Foreskin keratinocyte (primary cell): ENCODE measurements at places on chromosomes 5 and 9. TPM values are rescaled to one million over a fixed set of nuclear protein-coding genes. Genes with fewer than 3 reads are reported as not detected.

The PPIC gene
- polyA plus RNA-seq = 28.2 and 30.0 TPM in 2 replicates

DNA sequence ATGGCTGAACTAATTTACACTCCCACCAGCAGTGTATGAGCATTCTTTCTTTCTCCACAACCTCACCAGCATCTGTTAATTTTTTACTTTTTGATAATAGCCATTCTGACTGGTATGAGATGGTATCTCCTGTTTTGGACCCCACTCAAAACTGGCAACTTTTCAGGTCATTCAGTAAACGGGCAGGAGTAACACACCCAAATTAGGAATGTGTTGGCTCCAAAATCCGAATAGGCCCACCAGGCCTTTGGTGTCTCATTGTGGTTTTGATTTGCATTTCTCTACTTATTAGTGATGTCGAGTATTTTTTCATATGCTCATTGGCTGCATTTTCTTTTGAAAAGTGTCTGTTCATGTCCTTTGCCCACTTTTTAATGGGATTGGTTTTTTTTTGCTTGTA is 517.1 kb downstream of the TMEM232 start:
- DNase-seq = no peak

DNA sequence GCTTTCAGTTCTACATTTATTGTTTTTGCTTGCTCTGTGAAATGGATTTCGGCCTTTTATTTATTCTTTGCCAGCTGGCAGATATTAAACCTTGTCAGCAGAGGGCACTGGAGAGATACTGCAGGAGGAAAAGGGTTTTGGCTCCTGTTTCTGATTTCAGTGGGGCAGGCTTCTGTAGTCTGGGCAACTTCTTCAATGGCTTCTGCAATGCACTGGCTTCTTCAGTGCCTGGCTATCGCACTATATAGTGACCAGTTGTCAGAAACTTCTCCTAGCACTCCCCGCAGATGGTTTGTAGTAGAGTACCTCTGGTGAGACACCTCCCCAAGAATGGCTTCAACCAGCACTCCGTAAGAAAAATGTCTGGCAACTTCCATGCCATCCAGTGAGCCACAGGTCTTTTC is 3.2 kb upstream of the NFX1 start:
- peak; percentile 48 for DNase-seq

The MYMK gene
- polyA plus RNA-seq = not detected in 2 replicates

DNA sequence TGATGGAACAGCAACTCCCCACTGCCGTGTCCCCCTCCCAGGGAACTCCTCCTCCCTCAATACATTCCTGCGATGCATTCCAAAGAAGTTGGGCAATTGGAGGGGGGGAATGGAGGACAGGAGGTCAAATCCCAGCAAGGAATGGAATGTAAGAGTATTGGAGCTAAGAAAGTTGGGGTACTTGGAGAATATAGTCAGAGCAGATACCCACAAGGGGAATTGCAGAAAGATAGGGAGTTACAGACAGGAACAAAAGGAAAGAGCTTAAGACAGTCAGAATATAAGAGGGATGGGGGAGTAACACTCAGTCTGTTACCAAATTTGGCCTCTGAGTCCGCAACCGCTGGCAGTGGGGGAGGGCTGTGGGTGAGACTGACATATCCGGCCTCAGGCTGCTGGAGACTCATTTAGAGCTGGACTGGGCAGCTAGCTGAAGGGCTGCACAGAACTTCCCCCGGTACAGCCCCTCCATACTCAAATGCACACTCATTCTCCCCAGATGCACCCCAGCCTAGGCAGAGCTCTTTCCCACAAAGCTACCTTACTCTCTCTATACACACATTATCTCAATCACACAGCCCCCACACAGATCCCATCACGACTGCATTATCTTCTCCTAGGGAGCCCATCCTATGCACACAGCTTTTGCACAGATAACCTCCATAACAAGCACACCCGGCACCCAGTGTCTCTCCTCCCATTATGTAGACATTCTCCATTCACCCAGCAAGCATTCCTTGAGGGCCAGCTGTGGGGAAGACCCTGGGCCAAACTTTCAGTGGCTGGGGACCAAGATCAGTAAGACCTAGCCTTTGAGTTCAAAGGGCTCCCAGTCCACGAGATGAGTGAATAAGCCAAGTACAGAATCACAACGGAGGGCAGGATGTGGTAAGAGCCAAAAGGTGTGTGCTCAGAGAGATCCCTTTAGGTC is 3.7 kb downstream of the TLN1 start:
- peak; percentile 45 for DNase-seq

- no peak for DNase-seq
These were observed 13.5 kb upstream of the MCCC2 start for GRCh38 chr5:71573591-71573990.

GRCh38 chr5:84384604-84385575 is at the start of gene EDIL3:
Gene EDIL3, minus strand, starts transcription at chr5:84384880. Its CDS starts 506 bp downstream, at chr5:84384374.
- DNase-seq = peak; percentile 4

The EIF4E1B gene
- not detected in 2 replicates for polyA plus RNA-seq

The SLC1A1 gene
- polyA plus RNA-seq = 0.02 TPM in 1 of 2 replicates, not detected in the other

The PDCD1LG2 gene
- 9.2 and 10.8 TPM in 2 replicates for polyA plus RNA-seq

GRCh38 chr5:146529984-146530383 is 14.0 kb upstream of the GPR151 start:
- no peak for DNase-seq

- DNase-seq = peak; percentile 57
These were observed 33.3 kb downstream of the PARP8 start for GRCh38 chr5:50699737-50700136.

GRCh38 chr5:91468651-91469422 is 85.7 kb upstream of the ARRDC3 start:
- peak; percentile 2 for DNase-seq

The PKD2L2 gene
- 0.04 TPM in 1 of 2 replicates, not detected in the other for polyA plus RNA-seq

- DNase-seq = no peak
These were observed 235.5 kb downstream of the FANCC start for GRCh38 chr9:95081998-95082397.

The FOXI1 gene
- polyA plus RNA-seq = not detected in 2 replicates

DNA sequence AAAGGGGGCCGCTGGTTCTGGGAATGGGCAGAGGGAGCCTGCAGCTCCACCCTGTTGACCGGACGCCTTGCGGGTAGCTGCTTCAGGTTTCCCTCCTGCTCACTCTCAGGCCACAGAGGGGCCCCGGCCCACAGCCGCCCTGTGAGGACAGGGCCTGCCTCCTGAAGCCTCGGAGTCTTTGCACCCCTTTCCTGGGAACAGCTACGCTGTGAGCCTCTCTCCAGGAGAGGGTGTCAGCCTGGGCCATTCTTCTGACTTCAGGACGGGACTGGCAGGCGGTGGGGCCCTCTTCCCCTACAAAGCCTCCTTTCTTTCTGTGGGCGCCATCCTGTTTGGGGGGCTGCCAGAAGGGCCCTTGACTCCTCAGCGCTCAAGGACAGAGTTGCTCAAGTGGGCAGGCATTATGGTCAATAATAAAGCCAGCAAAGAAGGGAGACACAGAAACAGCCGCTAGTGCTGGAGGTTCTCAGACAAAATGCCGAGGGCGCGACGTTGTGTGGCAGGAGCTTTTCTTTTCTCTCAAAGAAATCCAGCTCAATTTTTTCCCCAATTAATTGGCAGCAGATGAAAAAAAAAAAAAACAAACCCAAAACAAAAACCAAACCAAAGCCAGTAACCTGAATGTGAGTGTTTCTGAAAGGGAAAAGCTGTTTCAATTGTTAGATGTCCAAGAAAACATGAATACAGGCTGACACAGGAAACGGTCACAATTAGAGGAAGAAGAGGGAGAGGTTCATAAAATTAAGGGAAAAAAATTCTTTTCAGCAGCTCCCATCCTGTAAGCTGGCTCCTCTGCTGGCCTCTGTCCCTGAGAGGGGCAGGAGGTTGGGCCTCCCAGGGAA is 12.8 kb upstream of the SLC25A51 start:
- DNase-seq = no peak

- no peak for DNase-seq
These were observed 95.6 kb downstream of the DENND1A start for GRCh38 chr9:123834218-123834888.

DNA sequence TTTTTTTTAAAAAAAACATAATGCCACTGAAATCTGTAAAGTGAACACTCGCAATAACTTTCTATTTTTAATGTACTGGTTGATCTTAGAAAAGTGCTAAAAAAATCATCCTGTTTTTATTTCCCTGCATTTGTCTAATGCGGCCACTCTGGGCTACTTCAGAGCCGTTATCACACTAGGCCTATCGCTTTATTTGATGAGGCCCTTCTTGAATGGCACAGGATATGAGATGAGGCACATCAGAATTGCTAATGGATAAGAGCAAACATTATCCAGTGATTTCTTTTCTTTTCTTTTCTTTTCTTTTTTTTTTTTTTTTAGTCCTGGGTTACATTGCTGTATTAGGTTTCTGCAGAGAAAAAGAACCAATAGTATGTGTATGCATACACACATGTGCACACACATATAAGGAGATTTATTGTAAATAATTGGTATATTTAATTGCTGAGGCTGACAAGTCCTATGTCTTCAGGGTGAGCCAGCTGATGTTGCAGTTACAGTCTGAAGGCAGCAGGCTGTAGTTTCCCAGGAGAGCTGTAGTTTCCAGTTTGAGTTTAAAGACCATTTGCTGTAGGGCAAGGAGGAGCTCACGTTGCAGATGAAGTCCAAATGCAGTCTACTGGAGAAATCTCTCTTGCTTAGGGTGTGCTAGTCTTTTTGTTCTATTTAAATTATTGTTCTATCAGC is 391.7 kb downstream of the MED10 start:
- no peak for DNase-seq

- DNase-seq = no peak
These were observed 4.2 kb downstream of the ABCA1 start for GRCh38 chr9:104923740-104924139.

The STC2 gene
- 8.6 and 17.8 TPM in 2 replicates for polyA plus RNA-seq

GRCh38 chr5:2133936-2134335 is 251.2 kb upstream of the IRX4 start:
- no peak for DNase-seq

- DNase-seq = no peak
These were observed 54.0 kb downstream of the SHOC1 start for GRCh38 chr9:111740739-111741138.

DNA sequence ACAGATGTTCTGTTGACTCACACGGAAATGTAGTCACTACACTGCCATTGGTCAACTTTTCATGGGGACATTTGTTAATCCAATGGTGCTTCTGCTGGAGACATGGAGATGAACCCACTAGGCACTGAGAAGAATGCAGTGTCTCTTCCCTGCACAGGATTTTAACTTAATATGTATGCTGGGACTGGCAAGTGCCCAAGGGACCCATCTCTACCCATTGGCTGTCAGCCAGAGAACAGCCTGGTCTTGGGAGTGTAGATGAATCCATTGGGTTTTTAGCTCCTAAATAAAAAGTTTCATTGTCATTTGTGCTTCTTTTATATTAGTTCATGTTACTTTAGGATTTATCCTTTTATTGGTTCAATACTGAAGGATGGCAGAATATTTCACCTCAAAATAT is 195.8 kb upstream of the CDH6 start:
- DNase-seq = no peak

GRCh38 chr9:12698266-12698665 is 5.1 kb downstream of the TYRP1 start:
- DNase-seq = no peak

DNA sequence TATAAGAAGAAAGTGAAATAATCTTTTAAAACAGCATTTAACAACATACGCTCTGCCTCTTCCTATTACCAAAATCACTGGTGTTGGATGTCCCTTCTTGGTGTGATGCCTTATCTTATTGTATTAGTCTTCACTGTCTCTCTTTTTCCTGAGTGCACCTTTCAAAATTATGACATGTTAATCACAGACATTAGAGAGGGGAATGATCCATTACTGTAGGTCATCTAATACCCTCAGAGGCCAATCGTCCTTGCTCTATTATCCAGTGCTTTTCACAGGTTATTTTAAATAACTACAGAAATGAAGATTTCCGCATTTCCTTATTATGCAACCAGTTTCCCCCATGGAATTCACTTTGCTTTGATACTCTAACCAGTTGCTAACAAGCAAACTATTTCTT is 1292.7 kb downstream of the MAT2B start:
- DNase-seq = no peak

- DNase-seq = no peak
These were observed 262.5 kb downstream of the NFIB start for GRCh38 chr9:14051419-14051818.

- DNase-seq = no peak
These were observed 603 bp downstream of the TMEM268 start for GRCh38 chr9:114611516-114612271.

DNA sequence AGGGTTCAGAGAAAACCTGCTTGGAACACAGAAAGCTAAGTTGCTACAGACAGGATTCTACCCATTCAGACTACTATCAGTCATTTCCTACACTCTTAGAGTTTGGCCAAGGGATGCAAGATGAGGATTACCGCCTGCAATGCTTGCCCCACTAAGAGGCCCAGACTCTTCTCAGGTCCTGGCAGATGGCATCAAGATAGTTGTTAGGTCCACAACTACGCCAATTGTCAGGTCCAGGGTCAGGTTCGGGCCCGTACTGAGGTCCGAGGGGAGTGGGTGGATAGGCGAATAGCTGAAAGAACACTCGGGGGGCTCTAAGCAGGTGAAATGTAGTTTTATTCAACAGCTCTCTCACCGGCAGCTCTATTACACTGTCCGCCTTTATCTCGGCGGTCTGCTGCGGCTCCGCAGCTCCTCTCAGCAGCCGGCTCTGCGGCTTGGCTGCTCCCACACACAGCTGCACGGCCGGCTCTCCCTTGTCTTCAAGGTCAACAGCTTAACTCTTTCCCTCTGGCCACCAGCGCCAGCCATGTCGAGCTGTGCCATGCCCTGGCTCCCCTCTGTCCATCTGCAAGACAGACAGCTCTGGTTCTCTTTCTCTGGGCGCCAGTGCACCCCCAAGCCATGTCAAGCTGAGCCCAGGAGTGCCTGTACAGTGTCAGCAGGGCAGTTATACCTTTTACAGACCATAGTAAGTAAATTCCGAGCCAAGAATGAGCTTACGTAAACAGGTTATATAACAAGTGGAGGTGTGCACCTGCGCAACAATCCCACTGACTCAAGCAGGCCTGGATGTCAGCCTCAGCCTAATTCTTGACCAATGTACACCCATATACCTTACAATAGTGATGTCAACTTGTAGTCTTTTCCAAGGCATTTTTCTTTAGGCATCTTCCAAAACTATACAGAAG is 24.0 kb downstream of the ENC1 start:
- DNase-seq = no peak

GRCh38 chr5:135234666-135235401 is 164.2 kb downstream of the MACROH2A1 start:
- no peak for DNase-seq
